Mesenchymal stem cell (in vitro differentiated cells and primary cell): ENCODE measurements at places on chromosomes 12 and 14.

DNA sequence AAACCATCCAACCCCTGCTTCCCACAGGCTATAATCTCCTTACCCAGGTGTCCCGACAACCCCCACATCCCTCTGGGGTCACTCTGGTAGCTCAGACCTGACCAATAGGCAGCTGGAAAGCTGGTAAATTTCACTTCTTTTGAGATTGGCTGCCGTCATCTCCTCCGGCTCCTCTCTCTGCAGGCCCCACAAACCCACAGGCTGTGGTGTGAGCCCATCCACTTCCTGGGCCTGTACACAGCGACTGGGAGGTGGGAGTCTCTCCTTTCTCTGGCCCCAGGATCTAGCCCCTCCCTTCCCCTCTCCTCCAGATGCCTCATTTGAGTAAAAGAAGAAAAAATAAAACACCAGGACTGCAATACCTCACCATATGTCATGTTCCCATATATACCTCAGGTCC is 709 bp downstream of the INHBC start:
- DNase-seq = no peak

DNA sequence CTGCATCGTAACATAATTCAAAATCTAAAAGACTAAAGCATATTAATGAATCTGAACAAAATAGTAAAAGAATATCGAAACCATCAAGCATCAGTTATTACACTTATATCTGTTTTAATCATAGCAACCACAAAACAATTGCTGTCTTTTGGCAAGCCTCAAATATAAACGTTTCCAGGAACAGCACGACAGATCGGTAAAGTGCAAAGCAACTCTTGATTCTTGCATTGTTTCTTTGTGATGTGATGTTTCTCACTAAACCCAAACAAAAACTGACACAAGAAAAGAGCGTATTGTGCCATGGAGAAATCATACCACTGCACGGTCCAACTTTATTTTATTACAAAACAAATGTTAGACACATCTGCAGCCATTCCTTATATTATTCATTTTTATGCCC is 9.2 kb upstream of the MYF6 start:
- no peak for DNase-seq

- DNase-seq = peak; percentile 99
Measured at GRCh38 chr14:68577802-68578541, 214.9 kb downstream of the ZFP36L1 start.

DNA sequence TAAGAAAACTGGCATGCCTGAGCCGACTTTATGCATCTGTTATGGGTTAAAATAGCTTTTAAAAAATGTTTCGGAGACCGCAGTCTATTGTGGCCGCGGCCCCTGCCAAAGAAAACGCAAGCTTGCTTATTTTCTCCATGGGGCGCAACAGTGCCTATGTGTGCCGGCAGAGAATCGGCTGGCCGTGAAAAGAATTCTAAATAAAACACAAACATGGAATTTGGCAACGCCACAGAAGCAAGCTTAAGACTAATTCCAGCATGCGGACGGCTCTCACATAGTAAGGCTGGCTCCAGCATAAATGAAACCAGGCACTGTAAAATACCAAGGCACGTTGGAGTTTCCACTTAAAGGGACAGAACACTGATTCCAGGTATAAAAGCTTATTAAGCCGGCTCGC is 56.7 kb downstream of the BCL11B start:
- no peak for DNase-seq

- DNase-seq = no peak
Measured at GRCh38 chr14:73263606-73264005, 26.3 kb downstream of the PAPLN start.

- no peak for DNase-seq
Measured at GRCh38 chr14:49959822-49960408, 67.0 kb downstream of the ARF6 start.

GRCh38 chr14:64748521-64748920 is 44.3 kb downstream of the PLEKHG3 start:
- DNase-seq = no peak

- no peak for DNase-seq
Measured at GRCh38 chr14:60815371-60815770, 80.8 kb downstream of the MNAT1 start.

GRCh38 chr14:33903369-33903768 is 47.5 kb downstream of the EGLN3 start:
- no peak for DNase-seq

DNA sequence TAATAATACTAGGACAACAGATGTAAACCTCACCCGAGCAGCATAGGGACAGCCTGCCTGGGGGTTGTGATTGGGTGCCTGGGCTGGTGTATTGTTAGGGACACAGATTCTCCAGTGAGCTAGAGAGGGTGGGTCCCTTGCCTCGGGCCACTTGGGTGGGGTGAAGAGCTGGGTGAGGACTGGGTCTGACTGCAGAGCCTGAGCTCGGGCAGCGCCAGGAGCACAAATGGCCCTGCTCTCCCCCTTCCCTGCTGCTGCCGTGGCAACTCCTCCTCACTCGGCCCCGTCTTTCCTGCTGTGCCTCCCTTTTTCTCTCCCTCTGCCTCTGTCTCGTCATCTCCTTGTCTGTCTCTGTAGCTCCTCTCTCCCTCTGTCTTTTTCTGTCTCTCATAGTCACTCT is 115.4 kb downstream of the GLT1D1 start:
- no peak for DNase-seq

DNA sequence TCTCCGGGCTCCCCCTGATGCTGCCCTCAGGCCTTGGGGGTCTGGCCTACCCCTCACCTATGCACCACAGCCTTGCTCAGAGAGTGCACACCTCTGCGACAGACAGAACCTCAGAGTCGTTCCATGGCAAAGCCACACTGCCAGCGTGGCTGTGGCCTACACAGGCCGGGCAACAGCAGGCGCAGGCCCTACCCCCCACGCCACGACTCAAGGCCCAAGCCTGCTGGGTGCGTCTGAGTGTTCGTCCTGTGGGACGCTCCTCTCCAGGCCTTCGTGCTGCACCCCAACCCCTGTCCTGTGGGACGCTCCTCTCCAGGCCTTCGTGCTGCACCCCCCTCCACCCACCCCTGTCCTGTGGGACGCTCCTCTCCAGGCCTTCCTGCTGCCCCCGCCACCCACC is 54.2 kb downstream of the LRCOL1 start:
- DNase-seq = no peak

GRCh38 chr14:98176892-98177291 is 1095.1 kb downstream of the BCL11B start:
- DNase-seq = no peak

- no peak for DNase-seq
Measured at GRCh38 chr14:63781686-63782085, 53.8 kb upstream of the SGPP1 start.

DNA sequence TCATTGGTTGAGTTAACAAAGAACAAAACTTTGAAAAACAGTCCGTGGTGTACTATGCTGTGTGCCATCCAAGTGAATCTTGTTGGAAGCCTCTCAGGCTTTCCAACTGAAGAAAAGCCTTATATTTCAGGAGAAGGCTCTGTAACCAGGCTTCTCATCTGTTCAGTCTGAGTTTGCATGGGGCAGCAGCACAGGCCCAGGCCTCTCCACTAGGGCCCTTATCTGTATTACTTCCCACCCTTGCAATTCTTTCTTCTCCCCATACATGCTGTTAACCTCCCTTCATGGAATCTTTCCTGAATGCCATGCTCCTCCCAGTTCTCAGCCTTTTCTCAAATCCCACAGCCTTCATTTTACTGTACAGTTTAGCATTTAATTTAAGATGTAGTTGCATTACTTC is 28.3 kb downstream of the FRMD6 start:
- DNase-seq = peak; percentile 35

- DNase-seq = no peak
Measured at GRCh38 chr12:113333877-113334785, 778 bp downstream of the SLC8B1 start.

DNA sequence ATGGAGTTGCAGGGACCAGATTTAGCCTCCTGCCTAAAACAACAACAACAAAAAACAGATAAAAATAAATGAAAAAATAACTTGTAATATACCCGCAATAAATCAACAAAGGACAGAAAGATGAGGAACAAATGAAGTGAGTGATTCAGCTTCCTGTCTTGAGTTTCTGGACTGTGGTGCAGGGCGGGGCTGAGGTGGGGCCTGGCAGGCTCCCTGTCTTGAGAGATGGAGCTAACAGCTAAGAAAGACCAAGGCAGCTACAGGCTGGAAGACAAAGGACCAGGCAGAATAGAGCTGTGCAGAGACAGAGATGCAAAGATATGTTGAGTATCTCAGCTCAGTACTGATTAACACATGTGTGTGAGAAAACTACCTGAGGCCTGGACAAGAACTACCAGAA is 879.2 kb downstream of the AACS start:
- no peak for DNase-seq

GRCh38 chr12:14394317-14395073 is 29.0 kb downstream of the ATF7IP start:
- peak; percentile 92 for DNase-seq

DNA sequence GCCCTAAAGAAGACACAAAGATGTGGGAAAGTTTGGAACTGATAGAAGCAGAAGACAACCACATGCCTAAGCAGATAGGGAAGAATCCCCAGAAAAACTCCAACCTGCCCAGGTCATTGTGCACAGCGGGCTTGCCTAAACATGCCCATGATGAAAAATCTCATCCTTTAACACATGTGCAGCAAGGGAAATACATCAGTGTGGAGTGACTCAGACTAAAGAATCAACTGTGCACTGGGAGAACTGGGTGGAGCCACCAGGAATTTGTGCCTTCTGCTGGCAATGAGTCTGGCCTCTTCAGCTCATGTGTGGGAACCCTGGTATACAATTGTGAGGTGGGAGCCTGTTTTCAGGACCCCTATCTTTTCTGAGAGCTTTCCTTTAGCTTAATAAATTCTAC is 398.5 kb downstream of the FSCB start:
- peak; percentile 5 for DNase-seq

DNA sequence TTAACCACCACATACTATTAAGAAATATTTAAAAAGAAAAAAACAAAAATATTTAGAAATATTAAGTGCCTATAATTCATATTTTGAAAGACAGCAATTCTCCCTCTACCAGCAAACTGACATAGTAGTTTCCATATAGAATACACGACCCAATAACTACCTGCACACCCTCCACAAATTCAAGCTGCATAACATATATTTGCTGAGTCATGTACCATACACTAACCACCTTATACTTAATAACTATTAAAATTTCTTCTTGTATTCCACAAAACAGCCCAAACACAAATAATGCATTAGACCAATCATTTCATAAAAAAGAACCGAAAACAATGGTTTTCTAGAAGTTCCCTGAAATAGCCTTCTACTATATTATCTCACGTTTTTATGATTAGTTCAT is 21.7 kb downstream of the GTF2A1 start:
- DNase-seq = no peak

GRCh38 chr14:44463356-44464004 is 43.6 kb downstream of the FSCB start:
- no peak for DNase-seq

DNA sequence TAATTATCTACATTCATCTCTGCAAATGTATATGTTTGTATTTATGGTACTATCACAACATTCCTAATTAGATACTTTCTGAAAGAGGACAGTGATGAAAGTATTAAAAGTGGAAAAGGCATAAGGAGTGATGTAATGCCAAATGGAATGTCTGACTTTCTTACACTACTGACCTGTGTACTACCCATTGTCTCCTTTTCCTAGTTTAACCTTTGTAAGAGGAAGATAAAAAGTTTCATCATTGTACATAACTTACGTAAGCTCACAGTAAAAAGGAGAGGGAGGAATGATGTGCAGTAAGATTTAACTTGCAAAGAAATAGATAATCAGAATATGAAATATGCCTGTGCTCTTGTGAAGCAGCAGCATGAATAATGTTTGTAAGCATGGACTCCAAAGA is 55.9 kb downstream of the SOX5 start:
- no peak for DNase-seq
